Umbilical cord (tissue), 2 donors: ENCODE measurements at places on chromosomes 1 and 21.

DNA sequence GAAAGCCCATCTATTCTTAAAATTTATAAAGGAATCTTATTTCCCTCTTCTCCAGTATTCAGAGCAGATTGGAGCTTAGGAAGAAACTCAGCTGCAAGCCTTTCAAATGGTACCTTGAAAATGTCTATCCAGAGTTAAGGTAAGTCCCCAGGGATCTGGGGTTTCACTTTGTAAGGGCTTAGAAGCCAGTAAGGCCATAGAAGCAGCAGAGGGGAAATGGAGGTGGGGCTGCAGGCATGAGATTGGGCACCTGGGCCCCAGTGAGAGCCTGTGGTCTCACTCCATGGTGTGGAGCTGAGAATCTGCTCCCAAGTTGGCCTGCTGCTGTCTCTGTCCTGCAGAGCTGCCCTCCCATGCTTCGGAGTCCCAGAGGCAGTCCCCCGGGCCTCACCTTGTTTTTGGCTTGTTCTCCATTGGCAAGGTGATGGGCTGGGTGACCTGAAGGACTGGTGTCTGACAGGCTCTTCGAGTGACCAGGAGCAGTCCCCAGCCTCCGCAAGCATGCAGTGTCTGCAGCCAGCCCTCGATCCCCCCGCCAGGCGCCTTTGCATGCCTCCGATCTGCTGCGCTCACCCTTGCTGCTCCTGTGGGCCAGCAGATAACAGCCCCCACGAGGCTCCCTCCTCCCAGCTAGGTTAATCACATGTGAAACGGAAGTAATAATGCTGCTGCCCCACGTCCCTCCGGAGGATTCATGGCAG lies 163.1 kb downstream of the PGBD5 start:
- no peak for DNase-seq

DNA sequence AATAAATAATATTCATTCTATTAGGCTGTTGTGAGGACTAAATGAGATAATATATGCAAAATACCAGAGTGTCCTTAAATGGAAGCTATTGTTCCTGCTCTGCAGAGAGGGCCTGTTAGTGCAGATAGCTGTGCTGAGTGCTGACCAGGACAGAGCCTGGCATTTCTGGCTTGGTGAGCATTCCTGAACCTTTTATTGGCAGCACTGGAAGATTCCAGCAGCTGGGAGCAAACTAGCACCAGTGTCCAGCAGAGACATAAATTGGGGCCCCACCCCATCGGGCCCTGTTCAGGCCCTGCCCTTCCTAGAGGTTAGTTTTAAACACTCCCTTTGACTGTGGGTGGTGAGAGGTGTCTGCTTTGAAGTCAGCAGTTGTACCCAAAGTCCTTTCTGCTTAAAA lies 85.9 kb upstream of the GADD45A start:
- no peak for DNase-seq

DNA sequence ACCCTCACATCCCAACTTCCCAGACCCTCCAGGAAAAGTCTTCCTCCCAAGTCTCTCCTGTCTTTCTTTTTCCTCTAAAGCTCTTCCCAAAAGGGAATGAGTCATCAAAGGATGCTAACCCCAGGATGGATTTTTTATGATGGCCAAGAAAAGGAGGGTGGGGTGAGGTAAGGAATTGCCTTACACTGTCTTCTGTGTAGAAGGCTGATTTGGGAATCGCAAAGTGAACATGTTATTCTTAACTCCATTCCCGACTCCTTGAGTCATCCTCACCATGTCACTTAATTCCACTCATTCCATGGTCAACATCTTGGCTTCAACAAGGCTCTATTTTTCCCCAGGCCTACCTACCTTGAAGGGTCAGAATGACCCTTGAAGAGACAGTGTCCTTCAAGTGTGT lies 44.0 kb downstream of the TBX15 start:
- no peak for DNase-seq

GRCh38 chr1:35564037-35564883 lies 6.7 kb downstream of the NCDN start:
- DNase-seq: peak; percentile 62

GRCh38 chr1:169201084-169201619 lies 94.7 kb downstream of the ATP1B1 start:
- no peak for DNase-seq

DNA sequence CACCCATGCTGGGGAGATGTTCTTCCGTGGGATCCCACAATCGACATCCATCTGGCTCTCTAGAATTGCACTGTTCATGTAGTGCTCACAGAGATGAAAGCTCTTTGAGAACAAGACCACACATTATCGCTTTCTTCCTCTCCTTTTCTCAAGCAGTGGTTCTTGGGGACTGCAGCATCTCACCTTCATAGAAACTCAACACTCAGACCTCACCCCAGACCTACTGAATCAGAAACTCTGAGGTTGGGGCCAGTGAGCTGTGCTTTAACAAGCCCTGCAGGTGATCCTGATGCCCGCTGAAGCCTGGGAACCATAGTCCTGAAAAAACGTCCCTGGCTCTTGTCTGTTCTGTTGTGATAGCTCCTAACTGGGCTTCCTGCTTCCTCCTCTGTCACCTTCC lies 251.3 kb upstream of the FGGY start:
- no peak for DNase-seq

DNA sequence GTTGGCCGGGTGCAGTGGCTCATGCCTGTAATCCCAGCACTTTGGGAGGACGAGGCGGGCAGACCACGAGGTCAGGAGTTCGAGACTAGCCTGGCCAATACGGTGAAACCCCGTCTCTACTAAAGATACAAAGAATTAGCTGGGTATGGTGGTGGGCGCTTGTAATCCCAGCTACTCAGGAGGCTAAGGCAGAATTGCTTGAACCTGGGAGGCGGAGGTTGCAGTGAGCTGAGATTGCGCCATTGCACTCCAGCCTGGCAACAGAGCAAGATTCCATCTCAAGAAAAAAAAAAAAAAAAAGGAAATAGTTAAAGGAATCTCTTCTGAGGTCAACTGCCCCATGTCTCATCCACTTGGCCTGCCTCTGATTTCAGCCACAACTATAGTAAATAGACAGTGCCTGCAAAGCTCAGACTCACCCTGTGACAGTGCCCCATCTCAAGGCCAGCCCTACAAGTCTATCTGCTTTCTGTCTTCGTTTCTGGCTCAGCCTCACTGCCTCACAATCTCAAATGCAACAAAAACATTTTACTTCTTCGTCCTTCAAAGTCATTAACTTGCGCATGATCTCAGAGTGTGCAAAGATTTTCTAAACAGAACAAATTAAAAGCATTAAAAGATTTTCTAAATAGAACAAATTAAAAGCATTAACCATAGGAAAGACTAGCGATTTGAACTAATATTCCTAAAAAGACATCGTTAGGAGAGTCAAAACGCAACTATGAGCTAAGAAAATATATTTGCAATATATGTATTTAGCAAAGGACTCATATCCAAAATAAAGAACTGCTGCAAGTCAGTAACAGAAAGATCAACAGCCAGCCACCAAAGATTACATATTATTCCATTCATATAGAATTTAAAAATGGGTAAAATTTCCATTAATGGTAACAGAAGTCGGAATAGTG lies 65.0 kb upstream of the PRDX6 start:
- no peak for DNase-seq

DNA sequence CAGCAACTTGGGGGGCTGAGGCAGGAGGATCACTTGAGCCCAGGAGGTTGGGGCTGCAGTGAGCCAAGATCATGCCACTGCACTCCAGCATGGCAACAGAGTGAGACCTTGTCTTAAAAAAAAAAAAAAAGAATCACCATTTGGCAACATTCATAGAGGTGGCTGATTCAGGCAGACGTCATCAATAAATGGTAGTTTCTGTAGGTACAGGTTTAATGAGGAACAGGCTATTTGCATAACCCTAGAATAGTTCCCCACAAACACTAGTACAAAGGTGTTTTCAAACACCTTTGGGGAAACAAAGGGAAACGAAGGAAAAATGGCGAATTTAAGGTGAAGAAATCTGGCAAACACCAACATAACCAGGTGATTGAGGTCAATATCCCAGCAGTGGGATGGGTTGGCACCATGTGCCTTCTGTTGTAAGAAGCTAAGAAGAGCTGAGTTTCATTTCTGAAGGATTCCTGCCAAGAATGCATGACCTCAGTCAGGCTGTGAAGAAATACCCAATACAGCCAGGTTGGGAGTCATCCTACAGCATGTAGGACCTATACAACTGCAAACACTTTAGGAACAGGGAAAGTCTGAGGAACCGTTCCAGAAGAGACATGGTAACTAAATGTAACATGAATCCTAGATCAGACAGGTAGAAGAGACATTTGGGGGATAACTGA lies 5.6 kb downstream of the LPAR3 start:
- no peak for DNase-seq

GRCh38 chr1:7474786-7475502 lies 296.2 kb upstream of the VAMP3 start:
- DNase-seq: no peak

DNA sequence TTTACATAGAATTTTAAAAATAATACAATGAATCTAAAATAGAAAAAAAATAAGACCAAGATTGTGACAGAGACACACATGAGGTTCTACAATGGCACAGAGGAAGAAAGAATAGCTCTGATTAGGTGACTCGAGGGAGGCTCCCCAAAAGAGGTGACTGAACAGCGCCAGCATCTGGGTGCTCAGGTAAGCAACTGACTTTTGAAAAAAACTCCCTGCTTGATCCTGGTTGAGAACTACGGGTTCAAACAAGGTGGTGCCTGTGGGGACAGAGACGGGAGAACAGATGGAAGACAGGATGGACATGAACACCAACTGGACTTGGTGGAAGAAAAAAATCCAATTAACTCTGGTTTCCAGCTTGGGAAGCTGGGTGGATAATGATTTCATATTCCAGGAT lies 22.5 kb downstream of the BATF3 start:
- no peak for DNase-seq

- DNase-seq: no peak
Measured at GRCh38 chr21:25350056-25350455, 257.2 kb downstream of the MRPL39 start.

GRCh38 chr21:29257701-29258100 lies 41.0 kb upstream of the BACH1 start:
- no peak for DNase-seq

- DNase-seq: peak; percentile 59
Measured at GRCh38 chr21:41817228-41817627, 50.4 kb upstream of the RIPK4 start.

DNA sequence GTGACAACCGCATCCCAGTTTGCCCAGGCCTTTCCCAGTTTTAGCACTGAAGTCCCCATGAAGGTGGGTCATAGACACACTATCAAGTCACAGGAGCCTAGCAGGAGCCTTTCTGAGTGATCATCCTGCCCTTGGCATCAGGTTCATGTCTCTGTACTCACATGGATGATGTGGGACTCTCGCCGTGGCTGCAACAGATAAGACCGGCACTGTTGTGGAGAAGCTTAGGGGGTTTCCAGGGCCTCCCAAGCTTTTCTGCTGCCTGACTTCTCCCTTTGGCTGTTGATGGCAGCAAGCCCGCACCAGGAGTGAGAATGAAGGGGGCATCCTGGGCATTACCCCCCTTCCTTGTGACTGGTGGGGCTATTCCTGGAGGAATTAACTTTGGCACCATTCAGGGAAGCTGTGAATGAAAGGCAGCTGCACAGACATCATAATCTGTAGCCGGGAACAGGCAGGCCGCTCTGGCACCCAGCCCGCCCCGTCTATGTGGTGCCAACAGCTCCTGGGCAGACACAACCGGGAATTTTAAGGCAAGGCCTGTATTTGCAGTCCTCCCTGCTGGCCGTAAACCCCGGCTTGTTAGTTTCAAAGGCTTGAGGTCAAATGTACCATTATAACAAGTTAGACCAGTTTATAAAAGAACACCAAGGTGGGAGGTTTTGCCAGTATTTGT lies 148.6 kb downstream of the HUNK start:
- peak; percentile 42 for DNase-seq

- no peak for DNase-seq
Measured at GRCh38 chr1:17713993-17714392, 41.1 kb upstream of the ACTL8 start.
